Erythroblast (primary cell): ENCODE measurements at places on chromosomes 12 and 14.
A peak's percentile ranks its signal among the peaks of the same experiment; 100 is the strongest.

DNA sequence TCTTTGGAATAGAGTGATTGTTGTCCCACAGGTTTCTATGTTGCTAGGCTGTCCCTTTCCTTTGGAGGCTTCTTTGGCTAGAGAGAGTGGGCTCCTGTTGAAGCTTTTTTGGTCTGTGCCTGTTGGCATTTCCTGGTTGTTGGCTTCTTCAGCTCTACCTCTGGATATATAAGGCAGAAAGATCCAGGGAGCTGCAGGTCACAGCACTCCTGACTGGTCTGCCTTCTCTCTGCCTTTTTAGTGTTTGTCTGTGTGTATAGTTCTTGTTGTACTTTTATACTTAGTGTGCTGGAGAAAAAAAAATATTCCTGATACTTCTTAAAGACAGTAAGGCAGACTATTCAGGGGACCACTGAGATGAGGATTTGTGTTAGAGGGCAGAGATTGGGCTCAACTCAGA lies 202.7 kb downstream of the FBXL14 start:
- DNase-seq: no peak

- DNase-seq: peak; percentile 7
Measured at GRCh38 chr14:65866886-65867285, 454.4 kb downstream of the FUT8 start.

DNA sequence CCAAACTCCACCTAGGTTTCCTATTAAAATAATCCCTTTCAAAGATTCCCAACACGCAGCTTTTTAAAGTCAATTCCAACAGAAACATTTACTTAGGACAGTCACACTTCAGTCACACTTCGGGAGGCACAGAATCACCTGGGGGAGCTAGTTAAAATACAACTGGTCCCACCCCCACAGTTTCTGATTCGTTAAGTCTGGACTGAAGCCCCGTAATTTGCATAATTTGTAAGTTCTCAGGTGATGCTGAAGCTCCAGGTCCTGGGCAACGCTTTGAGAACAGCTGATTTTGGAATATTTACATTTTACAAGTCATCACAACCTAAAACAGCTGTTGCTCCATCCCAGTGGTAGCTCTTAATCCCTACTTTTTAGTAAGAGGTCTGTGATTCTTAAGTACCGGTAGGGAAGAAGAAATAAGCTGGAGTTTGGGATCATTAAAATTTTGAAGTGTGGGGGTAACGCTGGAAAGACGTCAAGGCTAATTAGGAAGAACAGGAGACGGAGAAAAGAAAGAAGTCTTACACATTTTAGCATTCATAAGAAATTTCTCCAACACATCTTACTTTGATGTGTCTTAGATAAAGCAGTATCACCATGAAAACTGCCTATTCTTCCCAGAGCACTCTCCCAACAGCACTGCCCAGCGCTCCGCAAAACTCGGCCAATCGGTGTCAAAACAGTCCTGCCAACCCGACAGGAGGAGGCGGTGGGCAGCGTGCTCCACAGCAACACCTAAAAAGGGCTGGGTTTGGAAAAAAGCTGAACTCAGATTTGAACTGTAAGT lies 1.1 kb downstream of the IPO8 start:
- peak; percentile 57 for DNase-seq

DNA sequence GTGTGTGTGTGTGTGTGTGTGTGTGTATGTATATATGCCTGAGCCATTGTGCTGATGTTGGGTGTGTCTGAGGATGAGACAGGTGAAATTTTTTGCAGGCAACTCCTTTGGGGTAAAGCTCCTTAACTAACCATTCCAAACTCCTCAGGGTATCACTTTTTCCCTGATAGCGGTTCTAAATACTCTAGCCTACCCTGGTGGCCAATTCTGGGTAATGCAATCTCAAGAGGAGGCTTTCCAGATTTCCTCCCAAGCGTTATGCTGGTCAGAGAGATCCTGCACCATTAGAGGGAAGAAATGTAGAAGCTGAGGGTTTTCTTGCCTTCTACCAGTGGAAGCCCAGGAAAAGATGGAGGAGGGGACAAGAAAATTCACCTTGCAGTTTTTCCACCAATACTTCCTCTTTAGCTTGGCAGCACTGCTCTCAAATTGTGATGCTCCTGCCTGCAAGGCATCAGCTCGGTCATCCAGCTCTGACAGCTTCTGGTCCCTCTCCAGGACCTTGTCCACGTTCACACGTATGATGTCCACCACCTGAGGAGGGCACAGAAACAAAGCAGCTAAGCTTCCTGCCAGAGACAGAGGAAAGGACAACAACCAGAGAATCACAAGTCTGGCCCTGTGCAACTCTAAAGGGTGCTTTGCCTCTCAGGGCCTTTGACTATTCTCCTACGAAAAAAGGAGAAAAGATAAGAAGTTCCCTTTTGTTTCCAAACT lies 4.9 kb downstream of the VAMP1 start:
- peak; percentile 85 for DNase-seq

DNA sequence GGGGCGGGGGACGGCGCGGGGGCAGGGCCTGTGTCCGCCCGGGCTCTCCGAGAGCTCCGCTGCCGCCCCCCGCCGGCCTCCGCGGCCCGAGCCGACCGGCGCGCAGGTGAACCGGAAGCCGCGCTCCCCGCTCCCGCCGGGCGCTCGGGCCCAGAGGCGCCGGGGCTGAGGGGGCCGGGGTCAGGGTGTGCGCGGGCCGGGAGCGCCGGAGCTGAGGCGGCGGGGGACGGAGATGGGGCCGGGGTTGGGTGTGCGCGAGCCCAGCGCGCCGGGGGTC lies 431 bp downstream of the HIP1R start:
- no peak for DNase-seq

GRCh38 chr14:90999299-90999698 lies 61.1 kb downstream of the RPS6KA5 start:
- DNase-seq: no peak

DNA sequence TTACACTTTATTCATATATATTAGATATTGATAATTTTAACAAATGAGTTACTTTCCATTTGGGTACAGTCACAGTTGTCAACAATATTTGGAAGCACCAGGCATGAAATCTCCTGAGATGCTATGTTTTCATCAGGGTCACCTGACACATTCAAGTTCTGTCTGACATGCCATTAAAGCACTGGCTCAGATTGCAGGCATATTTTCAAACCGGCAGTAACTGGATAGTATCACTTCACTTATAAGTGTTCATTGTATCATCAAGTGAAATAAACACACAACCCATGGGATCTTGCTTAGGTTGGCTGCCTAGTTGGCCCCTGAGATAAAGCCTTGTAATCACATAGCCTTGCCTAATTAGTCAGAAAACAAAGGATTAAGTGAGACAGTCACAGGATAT lies 4.8 kb downstream of the IFNG start:
- no peak for DNase-seq

DNA sequence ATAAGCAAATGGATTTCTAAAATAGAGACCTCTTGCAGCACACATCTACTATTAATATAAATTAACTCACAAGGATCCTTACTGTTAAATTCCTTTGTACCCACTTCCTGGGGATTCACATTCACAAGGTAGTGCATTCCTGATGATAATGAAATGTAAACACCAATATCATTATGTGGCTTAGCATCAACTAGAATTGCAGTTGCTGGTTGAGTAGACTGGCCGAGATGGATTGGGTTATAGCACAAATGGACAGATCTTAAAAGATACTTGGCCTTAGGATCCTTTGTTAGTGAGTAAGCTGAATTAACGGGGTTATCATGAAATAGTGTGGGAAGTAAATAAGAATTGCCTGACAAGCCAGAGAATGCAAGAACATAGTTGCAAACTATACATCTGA lies 369.1 kb downstream of the AEBP2 start:
- DNase-seq: no peak

DNA sequence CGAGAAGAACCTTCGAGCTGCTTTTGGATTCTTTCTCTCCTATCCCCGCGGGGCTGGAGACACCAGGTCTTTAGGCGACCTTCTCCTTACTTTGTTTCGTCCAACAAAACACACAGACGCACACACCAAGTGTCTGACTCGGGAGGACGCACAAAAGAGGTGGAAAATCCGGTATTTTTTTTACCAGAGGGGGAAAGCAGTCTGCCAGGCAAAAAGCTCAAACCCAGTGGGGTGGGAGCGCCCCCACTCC lies 2.1 kb downstream of the SIX4 start:
- DNase-seq: no peak

DNA sequence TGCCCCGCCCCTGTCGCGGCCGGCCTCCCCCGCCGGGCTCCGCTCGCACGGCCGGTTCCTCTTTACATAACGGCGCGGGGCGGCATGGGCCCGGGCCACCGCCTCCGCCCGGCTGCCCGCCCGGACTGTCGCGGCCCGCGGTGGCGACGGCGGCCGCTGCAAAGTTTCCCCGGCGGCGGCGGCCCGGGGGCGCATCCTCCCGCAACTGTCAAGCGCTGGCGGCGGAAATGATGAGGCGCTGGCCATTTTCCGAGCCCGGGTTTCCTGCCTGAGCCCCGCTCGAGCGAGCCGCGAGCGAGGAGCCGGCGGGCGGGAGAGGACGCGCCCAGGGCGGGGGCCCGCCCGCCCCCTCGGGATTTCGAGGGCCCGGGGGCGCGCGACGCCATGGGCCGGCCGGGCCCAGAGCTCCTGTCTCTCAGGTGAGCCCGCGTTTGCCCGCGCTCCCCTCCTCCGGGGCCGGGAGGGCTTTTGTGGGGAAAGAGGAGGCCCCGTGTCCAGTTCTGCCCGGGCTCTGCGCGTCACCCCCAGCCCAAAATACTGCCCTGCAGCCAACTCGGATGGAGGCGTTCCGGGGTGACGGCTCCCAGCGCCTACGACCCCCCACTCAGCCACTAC lies at the start of gene SH2B3:
SH2B3 (plus strand) TSS at position 65 of the 615 bp plus-strand sequence. CDS start 12,223 bp downstream, outside the sequence.
- DNase-seq: no peak
